ENCODE measurements at places on chromosomes 12 and 14.

DNA sequence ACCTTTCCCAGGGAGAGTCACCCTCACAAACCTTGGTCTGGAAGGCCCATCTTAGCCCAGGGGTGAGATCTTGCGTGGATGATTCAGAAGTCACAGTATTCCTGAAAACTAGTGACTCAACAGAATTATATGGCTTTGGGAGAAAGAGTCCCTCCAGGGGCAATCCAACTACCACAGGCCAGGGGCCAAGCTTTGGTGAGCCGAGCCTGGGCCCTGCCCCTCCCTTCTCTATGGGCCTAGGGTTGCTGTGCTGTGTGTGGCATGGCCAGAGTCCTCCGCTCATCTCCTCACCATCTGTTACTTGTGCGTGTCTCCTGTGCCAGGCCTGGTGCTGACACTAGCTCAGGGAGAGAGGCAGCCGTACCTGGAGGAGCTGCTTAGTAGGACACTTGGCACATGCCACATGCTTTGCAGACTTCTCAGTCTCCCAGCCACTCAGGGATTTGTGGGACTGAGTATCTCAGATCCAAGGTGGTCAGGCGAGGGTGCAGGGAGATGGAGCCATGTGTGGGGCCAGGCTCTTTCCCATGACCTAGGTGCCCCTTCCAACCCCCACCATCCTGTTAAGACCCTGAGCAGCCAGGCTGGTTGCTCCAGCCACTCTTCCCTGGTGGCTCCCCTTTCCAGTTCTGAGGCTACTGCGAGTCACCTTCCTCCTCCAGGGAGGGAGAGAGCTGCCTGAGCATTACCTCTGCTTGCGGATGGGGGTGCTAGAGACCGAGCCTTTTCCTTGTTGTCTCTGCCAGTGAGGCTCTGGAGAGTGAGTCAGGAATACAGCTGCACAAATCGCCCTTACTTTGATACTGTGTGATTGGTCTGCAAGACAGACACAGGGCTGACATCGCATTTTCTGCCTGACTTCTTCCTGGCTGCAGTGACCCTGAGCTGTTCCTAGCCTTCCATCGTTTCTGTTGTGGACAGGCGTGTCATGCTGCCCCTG is 94.1 kb downstream of the SLC25A47 start:
- no peak for DNase-seq

- no peak for DNase-seq
These were observed 64.2 kb upstream of the IFNG-AS1 start for GRCh38 chr12:67925077-67925476.

GRCh38 chr12:75581515-75581914 is 70.1 kb upstream of the KRR1 start:
- DNase-seq: no peak

GRCh38 chr14:92734618-92735017 is 13.8 kb downstream of the LGMN start:
- no peak for DNase-seq

GRCh38 chr12:75479963-75480461 is 543 bp upstream of the GLIPR1 start:
- DNase-seq: peak; percentile 60

GRCh38 chr14:70886421-70887206 is 20.6 kb upstream of the PCNX1 start:
- DNase-seq: peak; percentile 93

- no peak for DNase-seq
These were observed 24.3 kb downstream of the CNOT2 start for GRCh38 chr12:70267550-70267949.

GRCh38 chr12:119797090-119797489 is 80.0 kb downstream of the CIT start:
- no peak for DNase-seq

DNA sequence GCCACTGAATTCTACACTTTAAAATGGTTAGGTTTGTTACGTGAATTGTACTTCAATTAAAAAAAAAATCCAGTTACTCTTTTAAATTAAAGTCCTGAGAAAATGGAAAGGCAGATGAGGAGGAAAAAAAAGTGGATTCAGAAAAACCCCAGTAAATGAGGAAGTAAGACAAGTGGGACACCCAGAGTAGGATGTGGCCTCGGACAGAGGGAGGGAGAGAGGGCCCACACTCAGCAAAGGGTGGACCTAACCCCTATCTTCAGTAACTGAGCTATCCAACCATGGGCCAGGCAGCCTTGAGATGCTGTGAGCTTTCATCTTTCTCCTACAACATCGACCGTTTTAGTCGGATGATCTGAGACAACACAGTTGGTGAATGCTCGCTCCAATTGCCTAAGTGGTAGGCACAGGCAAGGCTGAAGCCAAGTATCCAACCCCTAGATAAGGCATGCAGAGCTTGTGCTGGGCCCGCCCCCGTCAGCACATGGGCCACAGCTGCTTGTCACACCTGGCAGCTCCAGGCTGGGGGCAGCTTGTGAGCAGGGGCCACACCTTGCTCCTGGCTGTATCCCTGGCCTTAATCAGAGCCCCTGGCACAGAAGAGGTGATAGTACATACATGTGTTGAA is 142.1 kb downstream of the TTC7B start:
- no peak for DNase-seq

DNA sequence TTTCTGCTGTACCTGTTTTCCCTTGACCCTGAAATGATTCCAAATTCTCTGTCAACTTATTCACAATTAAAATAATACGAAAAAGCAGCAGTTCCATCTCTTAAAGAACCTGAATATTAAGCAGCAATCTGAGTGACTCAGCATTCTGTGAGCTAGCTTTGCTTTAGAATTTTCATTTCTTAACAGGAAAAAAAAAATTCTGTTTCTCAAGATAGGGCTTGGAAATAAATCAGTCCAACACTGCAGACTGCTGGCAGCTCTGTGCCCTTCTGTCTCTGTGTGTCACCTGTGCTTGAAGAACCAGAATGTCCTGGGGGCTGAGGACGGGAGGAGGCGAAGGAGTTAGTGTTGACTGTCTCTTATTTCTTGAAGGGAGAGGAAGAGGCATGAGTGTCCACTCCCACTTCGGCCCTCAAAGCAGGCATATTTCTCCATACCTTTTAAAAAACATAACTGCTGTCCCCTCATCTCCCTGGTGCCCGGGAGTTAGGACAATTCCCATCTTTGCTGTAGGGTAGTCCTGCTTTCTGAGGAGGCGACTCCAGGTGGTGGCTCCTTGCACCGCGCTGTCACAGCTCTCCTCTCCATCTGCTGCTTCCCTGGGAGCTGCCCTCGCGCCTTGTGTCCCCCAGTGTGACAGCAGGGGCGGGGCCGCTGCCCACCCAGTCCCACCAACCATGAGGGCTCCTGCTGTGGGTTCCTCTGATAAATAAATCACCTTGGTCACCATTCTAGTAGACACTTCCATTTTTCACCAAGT is 203.1 kb downstream of the CALM1 start:
- no peak for DNase-seq

DNA sequence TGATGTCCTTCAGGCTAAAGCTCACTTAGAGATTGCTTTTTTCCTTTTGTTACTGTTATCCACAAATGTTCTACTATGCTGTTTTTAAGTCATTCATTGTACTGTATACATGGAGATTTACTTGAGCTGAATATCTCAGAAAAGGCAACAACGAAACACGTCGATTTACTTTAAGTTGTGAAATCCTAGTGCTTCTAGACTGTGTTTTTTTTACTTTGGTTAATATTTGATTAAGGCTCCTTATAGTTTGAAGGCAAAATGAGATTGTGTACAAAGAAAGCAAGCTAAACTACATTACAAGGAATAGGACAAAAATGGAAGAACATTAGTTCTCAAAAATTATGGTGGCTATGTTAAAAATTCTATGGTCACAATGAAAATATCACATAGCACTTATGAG is 114.5 kb downstream of the SLC35F4 start:
- DNase-seq: no peak

- no peak for DNase-seq
These were observed 13.6 kb upstream of the CDCA4 start for GRCh38 chr14:105034315-105035039.

DNA sequence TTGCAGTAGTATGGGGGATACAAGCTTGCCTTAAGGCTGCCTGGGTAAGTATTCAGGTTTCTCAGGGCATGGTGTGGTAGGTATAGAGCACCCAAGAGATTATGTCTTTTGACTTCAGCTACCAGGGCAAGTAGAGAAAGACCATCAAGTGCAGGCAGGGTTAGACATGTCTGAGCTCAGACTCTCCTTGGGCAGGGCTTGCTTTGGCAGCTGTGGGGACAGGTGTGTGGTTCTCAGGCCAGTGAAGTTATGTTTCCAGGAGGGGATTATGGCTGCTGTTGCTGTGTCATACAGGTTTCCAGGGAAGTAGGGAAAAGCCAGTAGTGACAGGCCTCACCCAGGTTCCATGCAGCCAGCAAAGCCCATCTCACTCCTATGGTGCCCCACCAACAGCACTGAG is 1040.4 kb downstream of the FLRT2 start:
- DNase-seq: no peak

DNA sequence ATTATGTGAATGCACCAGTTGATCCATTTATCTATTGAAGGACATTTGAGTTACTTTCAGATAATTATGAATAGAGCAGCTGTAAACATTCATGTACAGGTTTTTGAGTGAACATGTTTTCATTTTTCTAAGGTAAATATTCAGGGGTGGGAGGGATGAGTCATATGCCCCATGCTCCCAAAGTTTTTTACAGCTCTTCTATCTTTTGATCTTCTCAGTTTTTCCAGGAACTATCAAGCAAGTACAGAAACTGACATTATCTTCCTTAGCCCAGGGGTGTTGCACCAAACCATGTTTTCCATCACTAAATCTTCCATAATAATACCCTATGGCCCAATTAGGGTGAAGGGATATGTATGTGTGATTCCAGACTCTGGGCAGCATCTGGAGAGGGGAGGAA is 384.5 kb downstream of the EMP1 start:
- no peak for DNase-seq

- no peak for DNase-seq
These were observed 655.9 kb downstream of the DIO2 start for GRCh38 chr14:79555429-79555828.

- no peak for DNase-seq
These were observed 498.3 kb downstream of the KCNH5 start for GRCh38 chr14:62546862-62547474.

DNA sequence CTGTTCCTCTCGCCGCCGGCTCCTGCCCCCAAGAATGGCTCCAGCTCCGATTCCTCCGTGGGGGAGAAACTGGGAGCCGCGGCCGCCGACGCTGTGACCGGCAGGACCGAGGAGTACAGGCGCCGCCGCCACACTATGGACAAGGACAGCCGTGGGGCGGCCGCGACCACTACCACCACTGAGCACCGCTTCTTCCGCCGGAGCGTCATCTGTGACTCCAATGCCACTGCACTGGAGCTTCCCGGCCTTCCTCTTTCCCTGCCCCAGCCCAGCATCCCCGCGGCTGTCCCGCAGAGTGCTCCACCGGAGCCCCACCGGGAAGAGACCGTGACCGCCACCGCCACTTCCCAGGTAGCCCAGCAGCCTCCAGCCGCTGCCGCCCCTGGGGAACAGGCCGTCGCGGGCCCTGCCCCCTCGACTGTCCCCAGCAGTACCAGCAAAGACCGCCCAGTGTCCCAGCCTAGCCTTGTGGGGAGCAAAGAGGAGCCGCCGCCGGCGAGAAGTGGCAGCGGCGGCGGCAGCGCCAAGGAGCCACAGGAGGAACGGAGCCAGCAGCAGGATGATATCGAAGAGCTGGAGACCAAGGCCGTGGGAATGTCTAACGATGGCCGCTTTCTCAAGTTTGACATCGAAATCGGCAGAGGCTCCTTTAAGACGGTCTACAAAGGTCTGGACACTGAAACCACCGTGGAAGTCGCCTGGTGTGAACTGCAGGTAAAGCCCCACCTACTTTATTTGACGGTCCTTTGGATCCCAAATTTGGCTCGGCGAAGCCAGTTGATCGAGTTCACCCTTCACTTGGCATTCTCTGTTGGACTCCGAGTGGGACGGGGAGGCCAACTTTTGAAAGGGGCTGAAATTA is 1.5 kb downstream of the WNK1 start:
- peak; percentile 61 for DNase-seq

- no peak for DNase-seq
These were observed 10.4 kb downstream of the NCOR2 start for GRCh38 chr12:124556896-124557501.

GRCh38 chr14:67392123-67392522 is 19.8 kb downstream of the PLEK2 start:
- no peak for DNase-seq

- peak; percentile 91 for DNase-seq
These were observed 5.1 kb upstream of the ZNF839 start for GRCh38 chr14:102314242-102315011.

DNA sequence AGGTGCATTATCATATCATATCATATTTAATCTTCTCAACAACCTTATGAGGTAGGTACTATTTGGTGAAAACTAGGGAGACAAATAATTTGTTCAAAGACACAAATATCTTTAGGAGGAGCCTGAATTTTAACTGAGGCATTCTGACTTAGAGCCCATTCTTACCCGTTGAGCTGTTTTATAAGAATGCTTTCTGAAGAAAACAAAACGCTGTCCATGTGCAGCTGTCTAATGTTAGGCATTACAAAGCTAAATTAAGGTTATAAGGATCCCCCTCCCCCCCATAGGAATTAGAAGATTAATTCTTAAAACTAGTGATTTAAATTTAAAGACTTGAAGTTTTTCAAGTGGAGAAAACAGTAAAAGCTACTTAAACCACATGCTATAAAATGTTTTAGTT is 6.4 kb downstream of the KTN1 start:
- no peak for DNase-seq

DNA sequence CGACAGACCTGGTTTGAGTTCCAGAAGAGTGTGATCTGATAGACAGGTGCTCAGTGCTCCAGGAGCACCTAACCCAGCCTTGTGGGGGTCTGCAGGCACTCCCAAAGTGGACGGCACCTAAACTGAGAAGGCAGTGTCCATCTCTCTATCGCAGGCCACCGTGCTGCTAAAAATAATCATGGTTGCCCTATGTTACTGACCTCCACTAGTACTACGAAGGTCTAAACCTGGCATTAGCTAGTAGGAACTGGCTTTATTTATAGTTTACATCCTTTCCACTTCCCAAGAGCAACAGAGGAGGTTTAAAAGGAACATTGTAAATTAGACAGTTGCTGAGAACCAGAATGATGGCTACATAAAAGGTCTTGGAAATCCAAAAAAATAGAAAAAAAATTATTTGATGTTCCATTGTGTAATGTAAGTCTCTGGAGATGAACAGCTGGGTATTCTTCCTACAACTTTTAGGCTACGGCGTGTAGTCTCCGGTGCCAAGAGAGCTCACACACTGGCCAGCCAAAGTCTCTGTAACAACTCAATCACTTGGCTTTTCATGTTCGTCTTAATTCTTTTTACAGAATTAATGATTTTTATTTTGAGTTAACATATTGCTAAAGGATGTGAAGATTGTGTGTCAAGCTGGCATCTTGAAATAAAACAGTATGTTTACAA is 27.3 kb downstream of the PPFIBP1 start:
- no peak for DNase-seq

DNA sequence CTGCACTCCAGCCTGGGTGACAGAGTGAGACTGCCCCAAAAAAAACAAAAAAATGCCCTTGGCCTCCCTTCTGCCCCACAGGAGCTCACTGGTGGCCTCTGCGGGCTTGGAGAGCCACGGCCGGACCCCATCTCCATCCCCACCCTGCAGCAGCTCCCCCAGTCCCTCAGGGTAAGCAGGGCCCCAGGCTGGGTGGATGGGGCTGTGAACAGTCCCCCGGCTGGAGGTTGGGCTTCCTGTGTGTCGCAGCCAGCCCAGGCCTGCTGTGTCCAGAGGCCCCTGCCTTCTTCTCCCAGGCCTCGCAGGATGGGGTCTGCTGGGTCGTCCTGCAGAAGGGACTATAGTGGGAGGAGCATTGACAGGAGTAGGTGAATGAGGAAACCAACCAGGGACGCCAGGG is 15.4 kb upstream of the PUS1 start:
- DNase-seq: no peak

GRCh38 chr14:24036169-24036962 is 15.4 kb upstream of the CARMIL3 start:
- DNase-seq: peak; percentile 75

Data from GM12865 (cell line).